ENCODE measurements at places on chromosomes 16 and 17. TPM values are rescaled to one million over a fixed set of nuclear protein-coding genes. Genes with fewer than 3 reads are reported as not detected.

DNA sequence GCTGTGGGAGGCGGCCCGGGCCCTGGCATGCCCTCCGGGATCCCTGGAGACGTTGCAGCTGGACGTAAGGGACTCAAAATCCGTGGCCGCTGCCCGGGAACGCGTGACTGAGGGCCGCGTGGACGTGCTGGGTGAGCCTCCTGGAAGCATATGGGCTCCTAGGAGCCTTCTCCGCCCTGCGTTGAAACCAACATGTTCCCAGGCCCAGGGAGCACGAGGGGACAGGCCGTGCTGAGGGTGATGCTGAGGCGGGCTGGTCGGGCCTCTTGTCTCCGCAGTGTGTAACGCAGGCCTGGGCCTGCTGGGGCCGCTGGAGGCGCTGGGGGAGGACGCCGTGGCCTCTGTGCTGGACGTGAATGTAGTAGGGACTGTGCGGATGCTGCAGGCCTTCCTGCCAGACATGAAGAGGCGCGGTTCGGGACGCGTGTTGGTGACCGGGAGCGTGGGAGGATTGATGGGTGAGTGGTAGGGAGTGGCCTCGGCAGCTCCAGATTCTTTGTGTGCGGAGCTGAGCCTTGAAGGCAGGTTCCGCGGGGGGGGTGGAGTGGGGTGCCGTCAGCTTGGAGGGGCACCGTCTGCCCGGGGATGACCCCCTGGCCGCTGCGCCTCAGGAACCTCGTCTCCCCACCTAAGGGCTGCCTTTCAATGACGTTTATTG lies 567 bp downstream of the HSD17B1 start:
- DNase-seq = peak; percentile 88

DNA sequence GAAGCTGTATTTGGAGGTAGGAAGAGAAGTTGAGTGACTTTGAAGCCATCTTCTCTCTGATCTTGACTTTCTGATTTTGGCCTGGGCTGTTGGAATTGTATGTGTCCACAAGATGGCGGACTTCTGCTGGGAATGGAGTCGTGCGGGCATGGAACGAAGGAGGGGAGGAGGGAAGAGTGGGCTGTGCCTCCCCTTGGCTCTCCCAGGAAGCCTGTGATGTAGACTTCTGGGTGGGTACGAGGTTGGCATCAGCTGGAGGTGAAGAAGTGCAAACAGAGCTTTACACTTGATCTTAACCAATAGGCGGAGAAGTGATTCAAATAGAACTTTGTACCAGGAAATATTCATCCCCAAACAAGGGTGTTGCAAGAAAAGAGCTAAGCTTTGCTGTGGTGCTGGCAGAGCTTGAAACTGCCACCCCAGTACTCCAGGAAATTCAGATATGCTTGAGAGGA lies 7.4 kb upstream of the TMEM220 start:
- peak; percentile 92 for DNase-seq

GRCh38 chr17:14886200-14886739 lies 378.9 kb downstream of the PMP22 start:
- DNase-seq = peak; percentile 60

DNA sequence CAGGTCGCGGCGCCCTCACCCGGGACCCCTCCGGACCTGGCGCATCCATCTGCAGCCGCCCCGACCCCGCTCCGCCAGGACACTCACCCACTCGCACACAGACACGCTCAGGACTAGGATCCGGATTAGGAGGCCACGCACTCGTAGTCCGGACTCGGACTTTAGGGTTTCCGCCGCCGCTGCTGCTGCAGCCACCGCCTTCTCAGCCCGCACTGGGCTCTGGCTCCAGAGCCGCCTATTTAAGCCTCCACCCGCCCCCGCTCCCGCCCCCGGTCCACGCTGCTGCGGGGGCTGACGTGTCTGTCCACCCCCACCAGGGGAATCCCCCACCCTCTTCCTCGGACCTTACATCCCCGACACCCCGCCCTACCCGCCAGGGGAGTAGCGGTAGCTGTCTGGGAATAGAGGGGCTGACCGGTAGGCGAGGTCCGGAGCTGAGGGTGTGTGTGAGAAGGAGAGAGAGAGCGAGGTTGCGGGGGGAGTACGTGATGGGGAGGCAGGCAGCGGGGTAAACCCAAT lies at the start of gene RRAD:
TSS of gene RRAD (minus strand) at position 214 of the 519 bp plus-strand sequence. CDS start 356 bp downstream, outside the sequence.
- DNase-seq = peak; percentile 68

GRCh38 chr17:50048146-50048720 lies 7.7 kb upstream of the ITGA3 start:
- peak; percentile 42 for DNase-seq

- no peak for DNase-seq
Observed at GRCh38 chr17:53313746-53314145, 509.0 kb upstream of the KIF2B start.

- DNase-seq = peak; percentile 49
Observed at GRCh38 chr16:71576971-71577370, at the start of gene TAT. Gene TAT (minus strand): TSS chr16:71577092. CDS start chr16:71576415, 677 bp downstream.

DNA sequence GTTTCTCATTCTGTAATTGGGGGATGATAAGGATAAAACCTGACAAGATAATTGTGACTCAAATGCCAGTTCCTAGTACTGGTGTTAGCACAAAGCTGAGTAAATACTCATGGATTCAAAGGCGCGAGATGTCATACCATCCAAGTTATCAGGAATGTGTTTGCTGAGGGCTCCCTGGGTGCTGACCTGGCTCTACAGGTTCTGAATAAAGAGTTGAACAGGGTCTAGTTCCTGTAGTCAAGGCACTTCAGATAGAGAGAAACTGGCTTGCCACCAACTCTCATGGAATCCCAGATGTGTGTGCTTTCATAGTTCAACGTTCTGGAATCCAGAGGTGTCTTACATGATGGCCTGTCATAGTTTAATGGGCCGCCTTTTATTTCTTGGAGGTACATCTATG lies 141.6 kb downstream of the PRKCA start:
- no peak for DNase-seq

GRCh38 chr16:19613834-19614233 lies 58.3 kb downstream of the VPS35L start:
- no peak for DNase-seq

DNA sequence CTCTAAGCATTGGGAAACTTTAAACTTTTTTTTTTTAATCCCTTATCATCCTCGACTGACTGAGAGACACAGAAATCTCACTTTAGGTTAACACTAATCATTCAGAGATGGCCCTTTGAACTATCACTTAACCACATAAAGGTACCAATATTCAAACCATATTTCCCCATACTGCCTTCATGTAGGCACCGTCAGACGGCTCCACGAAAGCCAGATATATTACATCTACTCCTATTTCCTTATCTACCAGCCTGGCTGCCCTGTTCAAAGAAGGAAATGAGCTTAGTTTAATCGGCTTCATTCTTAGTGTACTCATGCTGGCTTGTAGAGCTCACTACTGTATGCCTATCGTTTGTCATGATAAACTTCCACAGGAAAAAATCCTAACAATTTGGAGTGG lies 270.9 kb downstream of the CEP112 start:
- no peak for DNase-seq

GRCh38 chr16:10729104-10730048 lies 14.3 kb upstream of the NUBP1 start:
- DNase-seq = no peak

- DNase-seq = peak; percentile 90
Observed at GRCh38 chr16:20763461-20764232, at the start of gene ACSM3. Gene ACSM3 (plus strand): TSS chr16:20764014. CDS start chr16:20770035, 6,021 bp downstream.

GRCh38 chr17:4766201-4766600 lies 5.5 kb upstream of the TM4SF5 start:
- DNase-seq = no peak

GRCh38 chr17:64252831-64253230 lies 10.2 kb downstream of the TEX2 start:
- DNase-seq = no peak

GRCh38 chr17:42270596-42270995 lies 5.6 kb downstream of the STAT5B start:
- DNase-seq = no peak

Gene YBX2
- 17.3 TPM for total RNA-seq

Gene PNMT
- total RNA-seq = 1.0 TPM

Gene ANKRD40CL
- total RNA-seq = not detected

Gene CYBA
- 220 TPM for total RNA-seq

Gene TBC1D3I
- total RNA-seq = 0.50 TPM

Gene DPEP3
- total RNA-seq = 3.2 TPM

Gene MYL4
- total RNA-seq = 20.0 TPM

Gene GPR139
- total RNA-seq = not detected

Gene OR3A2
- not detected for total RNA-seq

Gene UQCRC2
- 164 TPM for total RNA-seq

Gene CFAP97D1
- not detected for total RNA-seq

Gene TMED6
- 0.53 TPM for total RNA-seq

Gene VPS35L
- total RNA-seq = 74.3 TPM

Data from endodermal cell (in vitro differentiated cells).